ENCODE measurements at places on chromosomes 2 and 18.

DNA sequence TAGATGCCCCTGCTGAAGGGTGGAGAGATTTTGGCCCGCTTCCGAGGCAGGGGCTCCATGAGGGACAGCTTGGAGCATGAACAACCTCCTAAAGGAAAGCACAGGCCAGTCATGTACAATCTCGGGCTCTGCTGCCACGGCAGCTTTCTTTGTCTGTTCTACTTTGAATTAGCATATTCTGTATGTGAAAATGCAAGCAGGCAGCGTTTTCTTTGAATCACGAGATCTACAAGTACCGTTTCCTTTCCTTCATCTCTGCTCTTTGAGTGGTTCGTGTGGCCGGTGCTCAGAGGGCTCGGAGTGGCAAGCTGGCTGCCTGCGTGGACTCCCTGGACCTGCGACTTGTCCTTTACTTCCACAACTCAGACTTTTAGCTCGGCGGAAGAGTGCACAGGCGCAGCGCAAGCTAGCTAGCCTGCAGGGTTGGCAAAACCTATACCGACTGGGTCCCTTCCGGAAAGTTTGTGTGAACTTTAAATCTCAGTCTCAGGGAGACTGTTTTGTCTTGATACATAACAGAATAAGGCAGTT, 6.9 kb downstream of the TWIST2 start:
- DNase-seq, result no peak

DNA sequence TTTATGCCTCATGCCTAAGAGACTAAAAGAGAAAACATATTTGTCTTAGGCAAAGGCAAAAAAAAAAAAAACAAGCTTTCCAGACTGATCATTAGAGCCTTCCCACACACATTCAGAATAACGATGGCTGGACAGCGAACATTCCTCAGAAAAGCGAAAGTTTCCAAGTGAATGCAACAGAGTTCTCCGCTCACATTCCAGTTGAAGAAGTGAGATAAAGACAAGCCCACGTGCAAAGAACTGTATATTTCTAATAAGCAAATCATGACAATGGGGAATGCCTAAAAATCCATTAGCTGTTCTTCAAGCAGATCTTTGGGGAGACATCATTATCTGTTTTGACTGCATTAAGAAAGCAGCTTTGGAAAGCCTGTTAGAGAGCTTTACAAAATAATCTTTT, 347.9 kb downstream of the METTL4 start:
- DNase-seq, result no peak

DNA sequence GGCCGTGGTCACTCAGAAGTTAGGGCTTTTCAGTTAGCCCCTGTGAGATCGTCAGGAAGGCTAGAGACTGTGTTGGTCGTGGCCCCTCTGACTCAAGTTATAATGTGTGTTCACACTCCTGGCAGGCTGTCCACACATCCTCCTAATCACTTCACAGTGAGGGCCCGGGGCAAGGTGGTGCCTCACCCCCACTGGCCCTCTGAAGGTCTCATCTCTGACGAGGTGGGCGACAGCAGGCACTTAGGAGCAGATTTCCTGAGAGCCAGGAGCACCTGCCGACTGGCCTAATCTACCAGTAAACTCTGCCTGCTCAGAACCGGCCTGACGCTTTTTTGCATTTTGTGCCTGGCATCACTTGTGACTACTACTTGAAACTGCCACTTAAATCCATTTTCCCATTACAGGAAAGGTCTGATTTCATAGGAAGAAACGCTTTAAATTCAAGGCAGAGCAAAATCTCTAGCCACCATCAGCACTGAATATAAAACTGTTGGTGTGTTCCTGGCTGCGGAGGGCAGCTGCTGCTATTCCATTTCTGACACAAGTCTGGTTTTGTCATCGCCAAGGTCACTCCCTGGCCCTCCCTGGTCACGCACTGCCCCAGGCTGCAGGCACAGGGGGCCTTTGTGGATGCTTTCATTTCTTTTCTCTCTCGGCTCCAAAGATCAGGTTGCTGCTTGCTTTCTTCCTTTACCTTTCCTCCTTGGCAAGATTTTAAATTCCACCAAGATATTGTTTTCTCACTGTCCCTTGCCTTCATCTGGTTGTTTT, 48.0 kb downstream of the RAB12 start:
- no peak for DNase-seq

DNA sequence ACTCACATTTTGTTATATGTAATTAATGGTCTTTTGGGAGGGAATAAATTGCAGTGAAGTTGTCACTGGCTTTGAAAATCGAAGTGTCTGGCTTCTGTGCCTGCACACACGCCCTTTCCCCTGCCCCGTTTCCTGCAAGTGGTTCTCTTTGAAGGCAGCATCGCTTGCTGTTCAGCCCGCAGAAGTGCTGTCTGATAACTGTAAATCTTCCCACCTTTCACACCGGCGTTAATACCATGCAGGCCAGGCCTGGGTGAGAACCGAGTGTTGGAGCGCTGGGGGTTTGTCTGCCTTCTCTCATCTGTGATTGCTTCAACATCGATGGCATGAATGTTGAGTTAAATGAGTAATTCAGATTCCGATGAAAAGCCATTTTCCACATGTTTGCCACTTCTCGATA, 37.9 kb upstream of the RPL31 start:
- DNase-seq, result no peak

DNA sequence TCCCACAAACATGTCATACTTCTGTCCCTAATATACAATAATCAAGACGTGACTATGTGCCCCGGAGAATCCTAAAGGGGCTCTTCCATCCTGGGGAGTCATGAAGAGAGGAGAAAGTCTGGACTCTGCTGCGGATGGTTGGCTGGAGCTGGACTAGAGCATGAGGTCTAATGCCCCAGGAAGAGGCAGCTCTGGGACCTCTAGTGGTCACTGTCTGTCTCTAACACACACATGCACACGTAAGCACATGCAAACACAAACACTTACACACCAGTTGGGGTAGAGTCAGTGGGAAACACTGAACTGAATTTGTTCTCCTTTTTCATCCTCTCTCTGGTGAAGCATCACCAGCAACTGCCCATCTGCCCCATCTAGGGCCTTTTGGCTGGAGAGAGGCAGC, 271.6 kb downstream of the TDRD15 start:
- no peak for DNase-seq

- peak; percentile 63 for DNase-seq
These were observed 108.8 kb downstream of the B3GNT2 start for GRCh38 chr2:62304429-62305417.

DNA sequence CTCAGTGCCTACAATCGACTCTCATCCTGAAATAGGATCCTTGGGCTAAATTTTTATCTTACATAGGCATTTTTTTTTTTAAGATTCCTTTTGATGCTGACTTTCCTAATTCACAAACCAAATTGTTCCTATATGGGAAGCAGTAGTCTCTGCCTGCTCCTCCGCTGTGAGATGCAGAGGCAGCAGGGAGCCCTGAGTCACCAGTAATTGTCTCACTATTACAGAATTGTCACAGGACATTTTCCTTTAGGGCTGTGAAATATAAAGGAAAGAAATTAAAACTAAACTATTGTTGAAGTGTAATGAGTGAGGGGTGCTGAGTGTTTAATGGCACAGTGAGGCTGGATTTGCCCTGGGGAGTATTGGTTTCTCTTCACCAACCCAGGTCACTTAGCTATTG, 63.8 kb downstream of the MYO3B start:
- DNase-seq, result no peak

DNA sequence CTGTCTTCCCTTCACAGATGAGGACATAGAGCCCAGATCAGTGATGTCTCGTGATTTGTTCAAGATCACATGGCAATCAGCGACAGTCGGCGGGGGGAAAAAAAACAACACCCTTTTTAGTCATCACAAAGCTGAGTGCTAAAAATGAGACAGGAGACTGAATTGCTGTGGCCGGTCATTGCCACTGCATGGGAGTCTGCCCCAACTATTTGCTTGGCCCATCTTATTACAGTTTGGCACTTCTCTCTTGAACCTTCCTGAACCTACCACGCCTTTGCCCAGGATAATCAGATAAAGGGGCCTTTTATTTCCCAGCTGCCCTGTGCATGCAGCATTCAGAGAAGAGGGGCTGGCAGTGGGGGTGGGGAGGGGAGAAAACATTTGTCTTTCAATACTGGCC, 42.7 kb downstream of the SETBP1 start:
- no peak for DNase-seq

- no peak for DNase-seq
These were observed 854.3 kb downstream of the LRRTM4 start for GRCh38 chr2:76667821-76668271.

- DNase-seq, result no peak
These were observed 38.8 kb downstream of the PRKCE start for GRCh38 chr2:45690231-45690630.

DNA sequence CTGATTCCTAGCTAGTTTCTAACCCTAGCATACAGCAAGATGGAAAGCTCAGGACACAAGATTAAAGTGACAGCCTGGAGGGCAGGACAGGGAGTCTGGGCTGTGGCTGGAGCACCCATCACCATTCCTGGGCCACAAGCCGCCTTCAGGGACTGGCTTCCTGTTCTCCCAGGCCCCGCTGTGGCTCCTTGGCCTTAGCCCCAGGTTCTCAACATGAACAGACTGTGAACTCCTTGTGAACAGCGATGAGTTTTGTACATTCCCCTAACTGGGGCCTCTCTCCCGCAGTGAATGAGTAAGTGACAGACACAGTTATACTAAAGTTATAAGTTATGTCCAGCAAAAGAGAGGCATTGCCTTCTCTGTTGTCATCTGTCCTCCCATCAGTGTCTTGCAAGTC, 35.9 kb upstream of the SLC14A1 start:
- no peak for DNase-seq

GRCh38 chr2:117101613-117102012, 712.9 kb upstream of the DDX18 start:
- DNase-seq, result no peak

DNA sequence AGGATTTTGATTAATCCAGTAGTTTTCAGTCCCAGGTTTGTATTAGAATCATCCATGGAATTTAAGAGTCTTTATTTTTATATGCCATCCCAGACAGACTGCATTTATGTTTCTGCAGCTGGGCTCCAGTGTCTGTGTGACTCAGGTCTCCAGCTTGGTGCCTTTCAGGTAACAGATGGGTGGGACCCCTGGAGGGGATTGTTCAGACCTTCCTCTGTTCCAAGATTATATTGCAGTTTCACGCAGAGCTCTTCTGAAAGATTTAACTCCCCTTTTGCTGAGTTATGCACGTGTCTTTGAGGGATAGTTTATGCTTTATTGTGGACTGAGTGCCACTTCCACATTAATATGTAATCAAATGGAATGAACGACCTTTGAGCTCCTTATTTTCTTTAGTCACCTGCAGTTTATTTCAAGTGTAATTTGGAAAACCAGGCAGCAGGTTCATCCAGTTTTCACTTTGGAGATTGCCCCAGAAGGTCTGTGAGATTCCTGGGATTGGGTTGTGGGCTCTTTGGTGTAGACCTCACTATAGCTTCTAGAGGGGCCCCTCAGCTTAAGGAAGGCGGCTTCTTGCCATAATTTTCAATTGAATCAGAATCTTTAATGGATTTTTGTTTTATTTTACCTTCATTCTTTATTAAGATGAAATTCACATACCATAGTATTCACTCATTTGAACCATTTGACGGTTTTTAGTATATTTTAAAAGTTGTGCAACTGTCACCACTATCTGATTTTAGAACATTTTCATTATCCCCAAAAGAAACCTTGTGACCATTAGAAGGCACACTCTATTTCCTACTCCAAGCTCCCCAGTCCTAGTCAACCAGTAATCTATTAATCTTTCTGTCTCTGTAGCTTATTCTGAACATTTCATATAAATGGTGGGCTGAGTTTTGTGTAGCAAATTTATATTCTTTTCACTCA, 135.0 kb downstream of the WDSUB1 start:
- no peak for DNase-seq

- DNase-seq, result no peak
These were observed 124.8 kb upstream of the LINC00305 start for GRCh38 chr18:64273724-64274123.

GRCh38 chr2:30408961-30409387, 38.1 kb upstream of the LCLAT1 start:
- no peak for DNase-seq

DNA sequence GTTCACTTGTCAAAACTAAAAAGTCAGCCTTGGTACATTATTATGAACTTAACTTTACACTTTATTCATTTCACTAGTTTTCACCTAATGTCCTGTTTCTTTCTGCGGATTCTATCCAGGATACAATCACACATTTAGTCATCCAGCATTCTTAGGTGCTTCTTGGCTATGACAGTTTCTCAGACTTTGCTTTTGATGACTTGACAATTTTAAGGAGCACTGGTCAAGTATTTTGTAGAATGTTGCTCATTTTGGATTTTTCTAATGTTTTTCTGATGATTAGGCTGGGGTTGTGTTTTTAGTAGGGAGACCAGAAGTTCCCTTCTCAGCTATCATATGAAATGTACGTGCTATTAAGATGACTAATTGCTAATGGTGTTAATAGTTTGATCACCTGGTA, 601.2 kb downstream of the LRRTM4 start:
- no peak for DNase-seq

GRCh38 chr2:203732953-203733510, 26.6 kb downstream of the CD28 start:
- no peak for DNase-seq

Measured in activated naive CD8-positive, alpha-beta T cell treated with anti-CD3 and anti-CD28 coated beads, Interleukin-2, amount 10 ng/mL, durations not matched to agents 7 days and 5 days (primary cell).